ENCODE measurements at places on chromosomes 12 and 14.

- DNase-seq, result no peak
Measured at GRCh38 chr14:94356379-94357056, 31.9 kb downstream of the SERPINA1 start.

GRCh38 chr14:44149597-44149996 lies 357.5 kb downstream of the FSCB start:
- peak; percentile 88 for DNase-seq

- no peak for DNase-seq
Measured at GRCh38 chr12:118763234-118763633, 218.1 kb upstream of the SRRM4 start.

DNA sequence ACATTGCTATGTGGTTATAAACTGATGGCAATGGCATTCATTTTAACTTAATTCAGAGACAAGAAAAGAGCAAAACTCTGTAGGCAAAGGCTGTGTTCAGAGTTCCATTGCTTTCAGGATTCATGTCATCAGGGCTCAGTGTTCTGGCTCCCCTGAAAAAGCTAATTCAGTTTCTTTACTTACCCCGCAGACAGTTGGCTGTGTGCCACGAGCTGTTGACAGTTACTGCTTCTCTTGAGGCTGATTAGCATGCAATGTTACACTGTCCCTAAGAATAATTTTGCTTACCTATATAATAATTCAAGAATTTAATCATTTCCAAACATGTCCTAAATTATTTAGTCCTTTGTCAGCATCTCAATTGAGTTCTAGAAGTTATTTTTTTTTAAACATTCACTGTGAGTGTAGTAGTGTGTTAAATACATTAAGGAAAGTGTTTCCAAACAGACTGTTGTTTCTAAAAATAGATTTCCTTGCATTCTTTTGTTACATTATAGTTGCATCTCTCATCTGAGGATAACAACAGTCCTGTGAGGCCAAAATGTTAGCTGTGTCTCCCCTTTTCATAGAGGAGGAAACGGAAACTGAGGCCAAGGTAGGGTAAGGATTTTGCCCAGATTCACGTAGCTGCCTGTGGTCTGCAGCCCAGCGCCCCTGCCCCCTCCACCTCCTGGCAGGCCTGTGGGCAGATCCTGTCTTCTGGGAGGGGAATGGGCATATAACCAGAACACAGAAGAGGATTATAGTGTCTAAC lies 98.6 kb downstream of the PELI2 start:
- DNase-seq, result peak; percentile 14

DNA sequence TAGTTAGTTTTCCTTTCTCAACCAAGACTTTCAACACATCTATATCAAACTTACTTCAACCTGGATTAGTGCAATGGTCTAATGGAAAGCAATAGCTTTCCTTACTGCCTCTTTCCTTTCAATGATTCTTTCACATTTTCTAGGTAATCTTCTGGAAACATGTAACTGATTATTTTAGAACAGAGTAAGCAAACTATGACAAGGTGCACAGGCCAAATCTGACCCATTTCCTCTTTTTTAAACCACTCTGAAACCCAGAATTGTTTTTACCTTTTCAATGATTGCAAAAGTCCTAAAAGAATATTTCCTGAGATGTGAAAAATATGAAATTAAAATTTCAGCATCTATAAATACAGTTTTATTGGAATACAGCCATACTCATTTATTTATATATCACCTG lies 81.6 kb upstream of the TMTC2 start:
- DNase-seq, result no peak

GRCh38 chr14:39712293-39712999 lies 280.2 kb upstream of the FBXO33 start:
- no peak for DNase-seq

DNA sequence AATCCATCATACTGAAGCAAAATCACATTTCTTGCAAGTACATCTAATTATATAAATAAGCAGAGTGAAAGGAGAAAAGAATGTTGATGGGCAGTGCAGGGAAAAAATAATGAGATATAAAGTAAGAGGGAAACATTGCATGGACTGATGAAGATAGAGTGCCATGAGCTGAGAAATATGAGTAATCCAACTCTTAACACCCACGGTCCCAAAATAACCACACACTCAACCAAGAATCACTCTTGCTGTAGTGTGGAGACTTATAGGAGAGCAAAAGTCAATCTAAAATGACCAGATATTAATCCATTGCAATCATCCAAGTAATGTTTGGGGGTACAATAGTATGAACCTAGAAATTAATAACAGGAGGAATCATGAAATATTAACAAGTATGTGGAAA lies 40.2 kb downstream of the MYF5 start:
- no peak for DNase-seq

Data from SK-MEL-5 (cell line).